B cell (primary cell): ENCODE measurements at places on chromosomes 2 and 18. TPM values are rescaled to one million over a fixed set of nuclear protein-coding genes. Genes with fewer than 3 reads are reported as not detected.

FN1 gene
- total RNA-seq = 0.05 TPM in 1 of 2 replicates, not detected in the other

DSG1 gene
- not detected in 2 replicates for total RNA-seq

RPS27A gene
- total RNA-seq = 1,561 and 1,678 TPM in 2 replicates

NAPG gene
- total RNA-seq = 31.8 and 38.7 TPM in 2 replicates

CKAP2L gene
- 0.25 TPM in 1 of 2 replicates, not detected in the other for total RNA-seq
